ENCODE measurements at places on chromosomes 6 and 20.

GRCh38 chr20:49445176-49445575 lies 37.3 kb downstream of the KCNB1 start:
- no peak for DNase-seq

DNA sequence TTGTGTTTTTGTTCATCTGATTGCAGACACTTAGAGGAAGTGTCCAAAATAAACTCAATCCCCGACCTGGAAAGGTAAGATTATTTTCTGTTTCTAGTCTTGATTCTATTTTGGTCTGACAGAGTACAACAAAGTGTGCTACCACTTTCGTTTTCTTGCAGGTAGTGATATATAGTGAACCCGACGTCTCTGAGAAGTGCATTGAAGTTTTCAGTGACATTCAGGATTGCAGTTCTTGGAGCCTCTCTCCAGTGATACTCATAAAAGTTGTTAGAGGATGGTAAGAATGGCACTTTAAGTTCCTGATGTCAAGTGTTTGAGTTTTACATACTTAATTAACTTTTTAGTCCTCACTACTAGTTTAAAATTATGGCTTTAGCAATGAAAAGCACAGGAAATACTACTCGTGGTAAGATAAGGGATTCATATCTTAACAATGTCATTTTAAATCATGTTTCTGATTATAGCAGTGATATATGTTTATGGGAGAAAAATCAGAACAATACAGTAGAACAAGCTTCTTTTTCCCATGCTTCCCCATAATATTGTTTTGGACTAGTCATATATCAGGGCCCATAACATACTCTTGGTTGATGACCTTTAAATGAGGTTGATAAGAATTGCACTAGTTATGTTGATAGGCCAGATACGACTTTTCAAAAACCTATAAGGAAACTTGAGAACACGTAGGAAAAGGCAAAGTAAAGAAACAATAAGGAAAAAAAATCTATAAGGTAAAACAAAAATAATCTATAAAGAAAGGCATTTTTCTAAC lies 104.0 kb downstream of the RTN4IP1 start:
- no peak for DNase-seq

GRCh38 chr6:106997392-106998158 lies 23.0 kb upstream of the CD24 start:
- peak; percentile 17 for DNase-seq

- DNase-seq = no peak
Measured at GRCh38 chr6:134061440-134061839, 9.0 kb upstream of the SLC2A12 start.

- no peak for DNase-seq
Measured at GRCh38 chr6:137414599-137414998, 79.6 kb downstream of the OLIG3 start.

- no peak for DNase-seq
Measured at GRCh38 chr20:20103486-20103885, 51.2 kb downstream of the CFAP61 start.

- DNase-seq = no peak
Measured at GRCh38 chr20:46951840-46952497, 57.3 kb downstream of the EYA2 start.

DNA sequence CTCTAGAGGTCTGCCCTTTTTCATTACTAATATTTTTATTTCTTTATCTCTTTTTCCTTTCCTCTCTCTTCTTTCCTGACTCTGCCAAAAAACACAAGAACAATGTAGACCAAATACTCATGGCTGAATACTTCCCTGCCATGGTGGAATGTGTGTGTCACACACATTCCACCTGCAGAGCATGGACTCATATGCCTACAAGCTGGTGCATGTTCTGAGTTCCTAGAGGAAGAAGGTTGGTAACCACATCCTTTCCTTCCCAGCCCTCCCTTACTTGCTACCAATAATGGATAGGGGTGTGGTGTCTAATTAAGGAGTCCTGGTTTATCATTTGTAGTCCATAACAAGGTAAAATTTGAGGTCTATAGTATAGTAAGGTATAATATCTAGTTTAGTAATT lies 15.2 kb upstream of the CST9L start:
- DNase-seq = no peak

Data from NK-92 treated with Interleukin-12 subunit alpha and Interleukin-12 subunit beta, amount 100 ng/mL, for 24 hours (cell line).